ENCODE measurements at places on chromosomes 11 and 22.
A peak's percentile ranks its signal among the peaks of the same experiment; 100 is the strongest.

GRCh38 chr11:6681505-6681904 lies 1.6 kb downstream of the MRPL17 start:
- no peak for DNase-seq

- DNase-seq = no peak
These were observed 194.9 kb downstream of the SWAP70 start for GRCh38 chr11:9858822-9859221.

GRCh38 chr11:109435121-109435742 lies 13.2 kb downstream of the C11orf87 start:
- DNase-seq = no peak

DNA sequence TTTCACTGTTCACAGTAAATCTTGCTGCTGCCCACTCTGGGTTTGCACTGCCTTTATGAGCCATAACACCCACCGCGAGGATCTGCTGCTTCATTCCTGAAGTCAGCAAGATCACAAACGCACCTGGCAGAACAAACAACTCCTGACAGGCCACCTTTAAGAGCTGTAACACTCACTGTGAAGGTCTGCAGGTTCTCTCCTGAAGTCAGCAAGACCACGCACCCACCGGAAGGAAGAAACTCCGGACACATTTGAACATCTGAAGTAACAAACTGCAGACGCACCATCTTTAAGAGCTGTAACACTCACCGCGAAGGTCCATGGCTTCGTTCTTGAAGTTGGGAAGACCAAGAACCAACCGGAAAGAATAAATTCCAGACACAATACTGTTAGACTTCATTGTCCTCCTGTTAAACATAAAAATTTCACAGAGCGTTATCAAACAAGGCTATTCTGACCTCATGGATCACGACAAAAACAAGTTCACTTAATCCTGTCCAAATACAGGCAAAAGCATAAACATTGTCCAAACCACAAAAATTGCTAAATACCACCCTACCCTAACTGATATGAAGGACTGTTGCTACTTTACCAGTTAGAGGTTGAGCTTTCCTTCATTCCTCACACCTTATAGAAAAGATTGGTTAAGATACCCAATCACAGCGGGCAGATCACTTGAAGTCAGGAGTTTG lies 3.0 kb upstream of the CCDC117 start:
- DNase-seq = no peak

GRCh38 chr11:77140231-77140851 lies 12.3 kb downstream of the MYO7A start:
- DNase-seq = peak; percentile 6

DNA sequence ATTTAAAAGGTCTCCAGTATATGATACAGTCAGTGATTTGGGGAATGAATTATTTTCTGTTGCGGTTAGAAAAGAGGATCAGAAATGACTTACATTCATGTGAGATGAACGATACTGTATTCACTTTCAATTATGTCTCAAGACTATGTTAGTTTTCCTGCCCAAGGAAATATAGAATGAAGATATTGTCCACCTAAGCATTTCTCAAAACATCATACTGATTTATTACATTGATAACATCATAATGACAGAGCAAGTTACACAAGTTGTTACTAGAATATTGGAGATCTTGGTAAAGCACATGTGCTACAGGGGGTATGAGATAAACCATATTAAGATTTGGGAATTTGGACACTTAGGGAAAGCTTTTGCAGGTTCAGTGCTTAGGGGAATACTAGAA lies 67.8 kb upstream of the OR9G4 start:
- DNase-seq = no peak

DNA sequence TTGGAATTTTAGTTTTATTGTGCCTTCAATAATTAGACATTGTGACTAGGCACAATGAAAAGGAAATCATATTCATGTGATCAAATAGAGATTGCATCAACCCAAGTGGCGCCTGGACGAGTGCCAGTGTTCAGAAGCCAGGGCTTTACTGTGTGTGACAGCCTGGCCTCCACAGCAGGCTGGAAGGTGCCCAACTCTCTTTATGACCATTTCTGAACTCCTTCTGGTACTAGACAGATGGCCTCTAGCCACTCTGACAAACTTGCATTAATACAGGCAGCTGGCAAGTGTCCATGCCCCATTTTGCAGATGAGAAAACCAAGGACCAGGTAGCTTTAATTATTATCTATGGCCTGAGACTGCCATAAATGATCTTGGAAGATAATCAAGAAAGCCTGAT lies 8.3 kb upstream of the POU2AF1 start:
- peak; percentile 74 for DNase-seq

DNA sequence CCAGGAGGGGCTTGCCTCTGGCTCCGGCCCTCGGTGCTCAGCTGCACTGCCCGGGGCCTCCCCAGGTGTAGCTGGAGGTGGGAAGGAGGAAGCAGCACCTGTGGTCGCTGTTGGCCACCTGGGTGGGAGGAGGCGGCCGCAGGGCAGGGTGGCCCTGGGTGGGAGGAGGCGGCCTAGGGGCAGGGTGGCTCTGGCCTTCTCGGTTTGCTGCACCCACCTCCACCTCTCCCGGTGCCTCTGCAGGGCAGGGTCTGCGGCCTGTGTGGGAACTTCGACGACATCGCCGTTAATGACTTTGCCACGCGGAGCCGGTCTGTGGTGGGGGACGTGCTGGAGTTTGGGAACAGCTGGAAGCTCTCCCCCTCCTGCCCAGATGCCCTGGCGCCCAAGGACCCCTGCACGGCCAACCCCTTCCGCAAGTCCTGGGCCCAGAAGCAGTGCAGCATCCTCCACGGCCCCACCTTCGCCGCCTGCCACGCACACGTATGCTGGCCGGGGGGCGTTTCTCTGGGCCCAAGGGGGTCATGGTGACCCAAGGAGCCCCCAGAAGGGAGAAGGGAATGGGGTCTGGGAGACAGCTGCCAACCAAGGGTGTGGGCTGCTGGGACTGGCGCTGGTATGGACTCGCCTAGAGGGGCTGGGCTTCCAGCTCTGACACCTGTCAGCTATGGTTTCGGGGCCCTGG lies 20.6 kb downstream of the MUC5AC start:
- no peak for DNase-seq

DNA sequence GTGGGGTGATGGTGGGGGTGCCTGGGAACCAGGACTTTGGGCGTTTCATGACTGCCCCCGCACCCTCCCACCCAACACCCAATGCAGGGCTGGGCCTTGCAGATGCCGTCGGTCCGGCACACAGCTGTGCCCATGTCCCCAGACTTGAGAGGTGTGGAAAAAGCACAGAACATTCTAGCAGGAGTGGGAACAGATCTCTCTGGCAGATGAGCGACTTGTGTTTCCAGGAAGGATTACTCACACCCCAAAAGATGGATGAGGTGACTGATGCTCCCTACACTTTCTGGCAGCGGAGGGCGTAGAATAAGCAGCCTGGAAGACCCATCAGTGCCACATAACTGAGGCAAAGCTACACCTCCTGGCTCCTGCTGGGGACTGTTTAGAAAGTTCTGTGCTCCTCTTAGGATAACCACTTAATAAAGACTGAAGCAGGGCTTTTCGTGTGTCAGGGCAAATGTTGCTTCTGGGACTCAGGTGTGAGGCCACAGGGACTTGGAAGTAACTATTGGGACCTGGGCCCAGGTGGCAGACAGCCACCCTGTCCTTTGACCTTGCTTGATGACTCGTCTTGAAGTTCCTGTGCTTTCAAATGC lies 24.2 kb downstream of the FBLN1 start:
- no peak for DNase-seq

- no peak for DNase-seq
These were observed 2.2 kb upstream of the OR52H1 start for GRCh38 chr11:5550440-5551095.

DNA sequence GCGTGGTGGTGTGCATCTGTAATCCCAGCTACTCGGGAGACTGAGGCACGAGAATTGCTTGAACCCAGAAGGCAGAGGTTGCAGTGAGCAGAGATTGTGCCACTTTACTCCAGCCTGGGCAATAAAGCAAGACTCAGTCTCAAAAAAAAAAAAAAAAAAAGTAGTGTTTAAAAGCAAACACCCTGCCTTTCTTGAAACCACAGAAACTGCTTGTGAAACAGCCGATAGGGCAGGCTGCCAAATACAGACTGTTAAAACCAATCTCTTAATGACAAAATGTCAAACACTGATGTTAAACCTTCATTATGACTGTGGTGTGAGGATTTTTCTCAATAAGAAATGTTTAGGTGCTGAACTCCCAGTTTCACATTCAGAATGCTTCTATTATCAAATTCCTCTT lies 27.3 kb downstream of the MARK2 start:
- DNase-seq = no peak

DNA sequence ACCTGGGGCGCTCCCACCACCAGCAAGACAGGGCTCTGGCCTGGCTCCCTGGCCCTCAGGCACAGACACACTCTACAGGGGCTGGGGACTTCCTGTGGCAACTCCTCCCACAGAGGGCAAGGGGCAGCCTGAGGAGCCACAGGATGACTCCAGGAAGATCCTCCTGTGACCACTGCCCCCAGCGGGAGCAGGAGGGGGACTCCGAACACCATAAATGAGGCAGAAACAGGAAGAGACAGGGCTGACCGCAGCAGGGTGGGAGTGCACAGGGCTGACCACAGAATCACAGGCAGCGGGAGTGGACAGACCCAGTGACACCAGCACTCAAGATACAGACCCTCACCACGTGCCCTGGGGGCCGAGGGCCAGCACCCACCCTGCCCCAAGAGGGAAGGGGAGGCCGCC lies 10.8 kb downstream of the ARAP1 start:
- DNase-seq = no peak

GRCh38 chr22:22079404-22080148 lies 97.0 kb upstream of the TOP3B start:
- DNase-seq = peak; percentile 43

GRCh38 chr11:28581286-28582242 lies 473.4 kb downstream of the METTL15 start:
- no peak for DNase-seq

DNA sequence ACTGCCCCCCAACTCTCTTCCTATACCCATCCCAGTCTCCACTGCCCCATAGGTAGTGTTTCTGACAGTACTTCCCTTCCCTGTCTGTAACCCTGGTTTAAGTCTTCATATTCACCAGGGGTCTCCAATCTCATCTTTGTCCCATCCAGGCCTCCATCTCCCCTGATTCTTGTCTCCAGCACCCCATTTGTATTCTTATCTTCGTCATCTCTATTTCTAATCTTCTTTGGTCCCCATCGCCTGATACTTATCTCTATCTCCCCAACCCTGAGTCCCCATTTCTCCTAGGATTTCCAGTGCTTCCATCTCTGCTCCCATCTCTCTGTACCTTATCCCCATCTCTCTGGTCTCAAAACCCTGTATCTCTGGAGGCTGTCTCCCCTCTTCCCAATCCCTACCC lies 1.8 kb downstream of the PHOX2A start:
- DNase-seq = no peak

DNA sequence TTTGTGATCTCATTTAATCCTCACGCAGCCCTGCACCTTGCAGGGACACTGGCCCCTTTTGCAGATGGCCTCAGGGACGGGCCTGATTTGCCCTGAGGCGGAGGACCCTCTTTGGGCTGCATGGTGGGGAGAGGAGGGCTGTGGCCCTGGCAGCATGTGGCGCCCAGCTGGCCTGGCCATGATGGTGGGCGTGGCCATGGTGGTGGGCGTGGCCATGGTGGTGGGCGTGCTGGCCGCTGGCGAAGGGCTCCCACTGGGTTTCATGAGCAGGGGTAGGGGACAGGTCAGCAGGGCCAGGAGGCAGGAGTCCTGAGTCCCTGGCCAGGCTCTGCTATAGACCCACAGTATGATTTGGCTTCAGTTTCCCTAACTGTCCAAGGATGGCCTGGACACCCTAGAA lies 13.1 kb downstream of the WNT11 start:
- DNase-seq = no peak

GRCh38 chr11:34380696-34381095 lies 22.9 kb upstream of the ABTB2 start:
- no peak for DNase-seq

GRCh38 chr11:7252683-7253213 lies 1.0 kb downstream of the SYT9 start:
- DNase-seq = no peak

GRCh38 chr11:70419307-70420007 lies 21.1 kb downstream of the CTTN start:
- no peak for DNase-seq

DNA sequence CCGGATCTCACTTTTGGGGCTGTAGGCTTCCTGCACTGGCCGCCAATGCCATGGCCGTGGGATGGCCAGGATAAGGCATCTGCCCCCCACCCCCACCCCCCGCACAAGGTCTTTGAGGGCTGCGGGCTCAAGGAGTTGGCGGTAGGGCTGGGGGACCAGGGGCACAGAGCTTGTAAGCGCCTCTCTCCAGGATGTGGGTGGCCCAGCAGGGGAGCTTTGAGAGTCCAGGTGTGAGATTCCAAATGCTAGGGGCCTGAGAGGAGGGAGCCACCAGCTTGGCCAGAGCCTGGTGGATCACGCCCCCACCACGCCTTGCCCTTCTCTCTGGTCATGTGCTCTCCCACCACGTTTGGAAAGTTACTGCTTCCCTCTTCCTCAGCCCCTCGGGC lies 5.0 kb downstream of the CD81 start:
- DNase-seq = no peak

- no peak for DNase-seq
These were observed 334.5 kb downstream of the RAB38 start for GRCh38 chr11:87840786-87841185.

DNA sequence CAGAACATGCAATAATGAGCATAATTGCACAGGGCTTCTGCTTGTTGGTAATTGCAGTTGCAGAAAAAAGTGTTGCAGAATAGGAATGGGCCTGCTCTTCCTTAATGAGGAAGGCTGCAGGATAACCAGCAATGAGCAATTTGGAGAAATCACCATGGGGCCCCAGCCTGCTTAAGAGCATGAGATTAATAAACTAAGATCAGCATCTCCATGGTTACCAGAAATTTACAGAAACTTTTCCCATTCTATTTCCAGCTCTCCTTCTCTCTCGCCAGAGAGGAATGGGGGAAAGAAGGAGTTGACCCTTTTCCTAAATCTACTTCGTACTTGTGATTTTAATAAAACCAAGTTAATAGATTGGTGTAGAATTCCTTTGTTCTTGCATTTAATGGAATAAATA lies 80.9 kb upstream of the CSNK2A3 start:
- no peak for DNase-seq

DNA sequence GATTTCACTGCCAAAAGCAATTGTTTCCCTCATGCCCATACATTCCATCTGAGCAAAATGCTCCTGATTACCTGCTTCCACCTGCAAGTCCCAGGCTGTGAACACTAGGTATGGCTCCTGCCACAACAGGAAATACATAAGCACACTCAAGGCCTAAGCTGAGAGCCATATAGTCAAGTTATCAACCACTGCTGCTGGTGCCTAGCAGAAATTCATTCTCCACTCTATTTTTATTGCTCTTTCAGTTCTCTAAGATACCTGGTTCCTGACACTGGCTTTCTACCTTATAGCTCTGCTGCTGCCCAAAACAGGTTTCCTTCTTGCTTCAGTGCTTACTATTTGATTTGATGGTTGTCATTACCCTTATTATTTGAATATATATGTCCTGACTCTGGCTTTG lies 31.6 kb downstream of the SLC36A4 start:
- no peak for DNase-seq
